Non-pigmented ciliary epithelial cell (primary cell): ENCODE measurements at places on chromosomes 16 and 17.

DNA sequence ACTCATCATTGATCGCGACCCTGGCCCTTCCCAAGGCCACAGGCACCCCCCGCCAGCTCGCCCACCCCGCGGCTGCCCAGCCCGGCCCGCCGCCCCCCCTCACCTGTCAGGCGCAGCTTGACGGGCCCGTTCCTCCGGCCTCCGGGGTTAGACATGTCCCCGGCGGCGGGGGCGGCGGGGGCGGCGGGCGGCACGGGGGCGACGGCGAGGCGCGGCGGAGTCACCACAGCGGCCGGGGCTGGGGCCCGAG is 456 bp downstream of the SMURF2 start:
- no peak for DNase-seq

GRCh38 chr17:61247439-61247838 is 152.2 kb upstream of the TBX2 start:
- DNase-seq, result peak; percentile 60

GRCh38 chr17:48930435-48930873 is 14.2 kb downstream of the SNF8 start:
- DNase-seq, result no peak

- no peak for DNase-seq
Measured at GRCh38 chr17:33113991-33114370, 122.3 kb downstream of the SPACA3 start.

DNA sequence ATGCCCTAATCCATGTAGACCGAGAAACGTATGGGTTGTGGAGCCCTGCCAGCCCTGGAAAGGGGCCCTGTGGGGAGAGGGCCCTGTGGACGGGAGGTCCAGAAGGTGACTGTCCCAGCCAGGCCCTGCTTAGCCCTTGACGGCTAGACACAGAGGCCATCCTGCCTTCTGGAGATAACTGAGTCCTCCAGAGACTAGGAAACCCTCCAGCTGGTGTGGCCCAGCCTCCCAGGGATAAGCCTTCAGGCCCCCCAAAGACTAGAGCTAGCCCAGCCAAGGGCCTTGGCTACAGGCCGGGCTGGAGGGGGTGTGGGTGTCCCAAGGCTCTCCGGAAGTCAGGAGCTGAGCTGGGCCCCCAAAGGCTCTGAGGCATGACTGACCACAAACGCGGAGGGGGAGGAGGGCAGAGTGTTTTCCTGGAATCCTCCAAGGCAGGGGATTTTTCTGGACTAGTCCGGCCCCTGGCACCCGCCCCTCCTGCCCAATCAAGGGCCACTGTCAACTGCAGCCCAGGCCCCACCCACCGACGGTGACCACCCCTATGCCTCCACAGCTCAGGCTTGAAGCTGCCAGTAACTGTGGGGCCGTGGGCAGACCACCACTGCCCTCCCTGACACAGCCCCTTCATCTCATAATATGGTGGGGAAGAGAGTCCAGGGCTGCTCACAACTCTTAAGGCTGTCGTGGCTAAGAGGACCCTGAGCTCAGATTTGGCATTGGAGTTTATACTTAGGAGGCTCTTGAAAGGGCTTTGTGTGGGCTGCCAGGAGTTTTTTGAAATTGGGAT is 885 bp upstream of the VASN start:
- no peak for DNase-seq

DNA sequence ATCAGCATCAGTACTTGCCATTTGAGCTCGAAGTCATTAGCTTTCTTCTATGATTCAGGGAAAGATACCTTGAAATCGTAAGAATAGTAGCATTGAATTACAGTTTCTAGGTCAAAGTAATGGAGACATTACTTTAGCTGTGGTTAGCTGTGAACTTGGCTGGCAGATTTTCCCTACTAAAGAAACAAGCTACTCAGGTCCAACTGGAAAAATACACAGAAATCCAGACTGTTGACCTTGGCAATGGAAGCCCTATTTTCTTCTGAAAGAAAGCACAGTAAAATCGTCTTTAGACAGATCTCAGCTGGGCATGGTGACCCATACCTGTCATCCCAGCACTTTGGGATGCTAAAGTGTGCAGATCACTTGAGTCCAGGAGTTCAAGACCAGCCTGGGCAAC is 13.4 kb upstream of the DNAJA2 start:
- DNase-seq, result no peak

DNA sequence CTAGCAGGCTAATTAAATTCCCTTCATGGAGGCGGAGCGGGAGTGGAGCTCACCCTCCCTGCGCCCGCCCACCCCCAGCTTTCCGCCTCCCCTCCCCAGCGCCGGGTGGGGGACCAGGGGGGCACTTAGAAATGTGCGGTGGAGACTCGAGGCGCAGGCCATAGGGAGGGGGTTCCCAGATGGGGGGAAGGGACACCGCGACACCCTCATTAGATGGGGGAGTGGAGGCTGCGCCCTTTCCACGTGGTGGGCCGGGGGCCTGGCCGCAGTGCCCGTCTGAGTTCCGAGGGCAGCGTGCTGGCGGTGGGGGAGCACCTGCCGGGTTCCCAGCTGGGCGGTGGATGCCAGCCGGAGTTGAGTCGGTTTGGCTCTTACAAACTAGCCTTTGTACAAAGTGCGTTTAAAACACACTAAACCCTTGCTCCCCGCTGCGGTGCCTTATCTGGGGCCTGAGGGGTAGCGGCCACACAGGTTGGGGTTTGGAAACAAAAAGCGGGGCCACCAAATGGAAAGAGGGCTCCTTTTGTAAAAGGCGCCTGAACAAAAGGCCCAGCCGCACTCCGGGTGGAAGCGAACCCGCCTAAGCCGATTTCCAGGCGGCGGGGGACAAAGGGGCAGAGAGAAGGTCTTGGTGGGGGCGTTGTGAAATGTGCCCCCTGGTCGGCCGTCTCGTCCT is 1.4 kb downstream of the GSE1 start:
- DNase-seq, result no peak

DNA sequence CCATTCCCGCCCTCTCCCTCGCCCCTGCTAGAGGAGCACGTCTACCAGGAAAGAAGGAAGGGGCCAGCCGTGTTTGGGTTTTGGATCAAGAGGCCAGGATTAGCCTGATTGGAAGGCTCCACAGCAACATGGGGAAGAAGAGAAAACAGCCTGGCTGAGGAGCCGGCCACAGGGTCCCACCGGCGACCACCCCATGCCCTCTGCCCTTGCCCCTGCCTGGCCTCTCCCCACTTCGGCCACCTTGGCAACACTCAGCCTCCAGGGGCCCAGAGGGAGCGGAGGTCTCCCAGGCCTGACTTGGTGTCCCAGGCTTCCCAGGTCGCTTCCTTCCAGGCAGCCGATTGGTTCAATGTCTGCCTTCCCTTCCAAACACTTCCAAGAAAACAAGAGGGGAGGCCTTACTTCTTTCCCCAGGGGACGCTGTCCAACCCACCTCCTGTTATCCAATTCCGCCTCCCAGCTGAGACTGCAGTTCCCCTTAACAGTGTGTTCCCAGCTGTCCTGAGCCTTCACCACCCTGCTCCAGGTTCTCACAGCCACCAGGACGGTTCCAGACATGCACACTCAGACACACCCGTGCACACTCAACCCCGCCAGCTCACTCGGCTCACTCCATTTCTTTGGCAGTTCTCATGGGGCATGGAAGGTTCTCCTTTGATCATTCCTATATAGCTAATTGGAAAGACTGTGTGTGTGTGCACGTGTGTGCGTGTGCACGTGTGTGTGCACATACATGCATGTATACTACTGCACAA is 65.4 kb downstream of the RBFOX3 start:
- DNase-seq, result no peak

DNA sequence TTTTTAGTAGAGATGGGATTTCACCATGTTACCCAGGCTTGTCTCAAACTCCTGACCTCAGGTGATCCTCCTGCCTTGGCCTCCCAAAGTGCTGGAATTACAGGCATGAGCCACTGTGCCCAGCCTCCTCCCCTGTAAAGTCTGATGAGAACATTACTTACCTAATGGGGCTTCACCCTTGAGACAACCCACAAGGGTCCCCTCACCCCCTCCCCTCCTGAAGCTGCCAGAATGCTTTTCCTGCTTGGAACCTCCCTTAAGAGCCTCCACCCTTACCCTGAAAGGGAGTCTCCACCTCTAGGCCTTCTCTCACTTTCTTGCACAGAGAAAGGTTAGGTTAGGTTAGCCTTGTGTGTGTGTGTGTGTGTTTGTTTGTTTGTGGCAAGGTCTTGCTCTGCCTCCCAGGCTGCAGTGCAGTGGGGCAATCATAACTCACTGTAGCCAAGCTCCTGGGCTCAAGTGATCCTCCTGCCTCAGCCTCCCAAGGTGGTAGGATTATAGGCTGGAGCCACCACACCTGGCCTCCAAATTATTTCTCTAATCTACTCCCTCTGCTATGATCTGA is 8.9 kb downstream of the SLC5A11 start:
- no peak for DNase-seq

- no peak for DNase-seq
Measured at GRCh38 chr16:10333321-10334032, 52.4 kb upstream of the ATF7IP2 start.

DNA sequence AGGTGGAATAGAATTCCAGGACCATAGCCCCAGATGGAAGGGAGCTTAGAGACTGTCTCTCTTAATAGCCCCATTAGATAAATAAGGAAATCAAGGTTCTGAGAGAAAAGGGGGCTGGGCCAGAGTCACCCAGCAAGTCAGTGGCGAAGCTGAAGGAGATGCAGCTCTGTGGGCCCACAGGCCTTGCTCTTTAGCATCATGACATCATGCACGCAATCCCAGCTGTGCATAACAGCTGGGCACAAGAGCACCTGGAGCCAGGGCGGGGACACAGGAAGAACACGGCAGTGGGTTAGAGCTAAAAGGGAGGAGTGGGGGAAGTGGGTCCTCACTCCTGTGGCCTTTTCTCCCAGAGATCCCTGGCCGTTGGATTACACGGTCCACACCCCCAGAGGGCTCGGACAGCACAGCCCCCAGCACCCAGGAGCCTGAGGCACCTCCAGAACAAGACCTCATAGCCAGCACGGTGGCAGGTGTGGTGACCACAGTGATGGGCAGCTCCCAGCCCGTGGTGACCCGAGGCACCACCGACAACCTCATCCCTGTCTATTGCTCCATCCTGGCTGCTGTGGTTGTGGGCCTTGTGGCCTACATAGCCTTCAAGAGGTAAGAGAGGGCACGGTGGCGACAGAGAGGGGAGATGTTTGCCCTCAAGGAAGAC is 15.1 kb downstream of the NGFR start:
- DNase-seq, result no peak

DNA sequence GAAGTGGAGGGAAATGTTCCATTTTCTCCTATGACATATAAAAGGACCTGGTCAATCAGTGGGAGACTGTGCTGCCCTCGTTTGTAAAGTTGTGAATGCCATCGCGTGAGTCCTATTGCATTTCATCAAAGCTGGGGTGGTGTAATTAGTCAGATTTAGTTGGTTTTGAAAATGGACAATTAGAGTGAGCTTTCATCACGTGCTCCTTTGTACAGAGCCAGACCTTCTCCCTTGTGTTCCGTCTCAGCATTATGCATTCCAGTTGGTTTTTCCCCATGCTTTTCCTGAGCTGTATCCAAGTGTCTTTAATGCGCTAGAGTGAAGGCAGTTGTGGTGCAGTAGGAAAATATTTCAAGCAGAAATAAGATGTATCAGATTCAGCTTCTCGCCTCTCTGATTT is 10.4 kb downstream of the SEC14L1 start:
- no peak for DNase-seq

DNA sequence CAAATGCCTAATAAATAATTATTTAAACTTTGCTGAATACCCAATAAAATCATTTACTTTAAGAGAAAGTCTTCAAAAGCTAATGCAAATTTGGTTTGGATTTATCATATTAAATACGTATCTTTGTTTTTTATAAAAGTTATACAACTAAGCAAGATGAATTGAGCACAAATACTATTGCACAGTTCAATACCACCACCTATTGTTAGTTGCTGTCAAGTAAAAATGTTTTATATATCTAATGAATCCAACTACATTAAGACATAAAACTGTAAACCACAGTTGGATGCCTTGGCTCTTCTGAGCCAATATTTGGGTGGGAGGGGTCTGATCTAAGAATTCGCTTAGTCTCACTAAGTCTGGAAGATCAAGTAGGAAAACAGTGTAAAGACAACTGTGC is 7.7 kb downstream of the FBXL20 start:
- no peak for DNase-seq

DNA sequence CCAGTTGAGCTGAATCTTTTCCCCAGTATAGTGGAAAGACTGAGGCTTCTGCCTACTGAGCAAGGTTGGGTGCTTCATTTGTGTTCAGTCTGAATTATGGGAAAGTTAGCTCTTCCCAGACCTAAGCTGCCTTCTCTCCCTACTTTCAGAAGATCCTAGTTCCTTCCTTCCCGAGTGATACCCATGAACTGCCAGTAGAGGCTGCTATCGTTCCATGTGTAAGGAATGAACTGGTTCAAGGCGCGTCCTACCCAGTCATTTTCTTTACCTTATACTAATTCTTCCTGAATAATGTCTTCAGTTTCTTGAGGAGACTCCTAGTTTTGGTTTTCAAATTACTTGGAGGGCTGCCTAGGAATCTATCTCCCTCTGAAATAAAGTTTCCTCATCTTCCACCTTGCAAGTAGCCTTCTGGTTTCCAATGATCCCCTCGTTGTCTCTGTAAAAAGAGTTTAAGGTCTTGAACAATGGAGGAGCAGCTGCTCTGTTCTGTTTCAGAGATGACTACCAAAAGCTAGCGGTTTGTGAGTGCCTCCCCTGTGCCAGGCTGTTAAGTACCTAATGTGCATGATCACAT is 934 bp upstream of the AOC2 start:
- no peak for DNase-seq

GRCh38 chr16:71920658-71921057 is 25.3 kb downstream of the IST1 start:
- DNase-seq, result no peak

- no peak for DNase-seq
Measured at GRCh38 chr16:70772493-70772892, 28.5 kb downstream of the VAC14 start.

DNA sequence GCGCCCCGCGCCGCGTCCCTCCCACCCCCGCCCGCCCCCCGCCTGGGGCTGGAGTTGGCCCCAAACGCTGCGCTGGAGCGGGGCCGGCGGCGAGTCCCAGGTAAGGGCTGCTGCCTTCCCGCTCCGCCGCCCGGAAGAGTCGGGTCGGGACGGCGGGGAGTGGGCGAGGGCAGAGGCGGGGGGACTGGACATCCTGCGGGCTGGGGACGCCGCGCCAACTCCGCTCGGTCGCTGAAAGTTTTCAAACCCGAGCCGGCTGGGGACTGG is 469 bp downstream of the GPRC5C start:
- DNase-seq, result no peak

DNA sequence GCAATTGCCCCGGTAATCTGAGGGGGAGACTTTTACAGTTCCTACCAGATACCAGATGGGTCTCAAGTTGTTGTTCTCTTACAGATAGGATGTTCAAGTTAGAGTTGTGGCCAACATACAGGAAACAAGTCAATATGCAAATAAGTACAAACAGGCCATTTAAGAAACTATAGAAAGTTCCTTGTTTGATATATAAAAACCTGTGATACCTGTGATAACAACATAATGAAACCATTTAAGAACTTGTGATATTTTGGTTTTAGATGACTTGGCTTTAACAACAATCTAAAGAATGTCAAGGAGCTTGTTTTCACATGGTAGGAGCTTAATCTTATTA is 16.8 kb downstream of the CDR2 start:
- no peak for DNase-seq

GRCh38 chr17:78341559-78342448 is 18.1 kb downstream of the SOCS3 start:
- DNase-seq, result no peak

GRCh38 chr17:40333781-40334448 is 24.9 kb downstream of the RARA start:
- no peak for DNase-seq
